Muscle of leg (tissue), 16 donors: ENCODE measurements at places on chromosomes 1 and 21. TPM values are rescaled to one million over a fixed set of nuclear protein-coding genes. Genes with fewer than 3 reads are reported as not detected.

DNA sequence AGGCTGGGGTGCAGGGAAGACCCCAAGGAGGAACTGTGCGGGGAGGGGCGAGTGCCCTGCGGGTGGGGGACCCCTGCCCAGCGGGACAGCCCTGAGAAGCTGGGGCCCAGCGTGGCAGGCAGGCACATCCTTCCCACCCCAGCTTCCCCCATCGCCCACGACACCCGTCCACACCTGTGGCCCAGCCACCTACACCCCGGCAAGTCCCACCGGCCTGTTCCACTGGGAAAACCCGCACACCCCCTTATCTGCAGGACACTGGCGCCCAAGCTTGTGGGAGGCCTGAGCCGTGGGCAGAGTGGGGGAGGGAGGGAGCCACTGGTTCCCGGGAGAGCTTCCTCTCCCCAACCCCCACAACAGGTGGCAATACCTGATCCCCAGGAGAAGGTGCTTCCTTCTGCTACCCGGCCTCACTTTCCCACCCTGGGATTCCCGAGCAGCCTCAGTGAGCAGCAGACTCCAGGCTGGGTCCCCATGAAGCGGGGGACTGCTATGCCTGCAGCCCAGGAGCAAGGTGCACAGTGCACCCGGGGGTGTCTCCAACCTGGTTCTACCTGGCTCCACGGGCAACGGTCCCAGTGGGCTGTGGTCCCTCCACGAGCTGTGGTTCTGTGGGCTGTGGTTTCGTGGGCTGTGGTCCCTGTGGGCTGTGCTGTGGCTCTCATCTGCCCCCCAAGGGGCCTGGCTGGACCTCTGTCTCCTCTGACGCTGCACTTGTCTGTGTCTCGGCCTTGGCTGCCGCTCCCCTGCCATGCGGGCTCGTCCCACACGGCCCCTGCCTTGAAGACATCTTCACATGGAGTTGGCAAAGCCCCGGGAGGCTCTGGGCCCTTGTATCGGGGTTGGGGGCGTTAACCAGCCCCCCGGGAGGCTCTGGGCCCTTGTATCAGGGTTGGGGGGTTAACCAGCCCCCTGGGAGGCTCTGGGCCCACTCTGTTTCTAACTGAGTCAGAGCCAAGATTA lies 37.8 kb upstream of the POFUT2 start:
- H3K36me3 ChIP-seq, result no peaks in the 10 kb centered on the region
- H3K27me3 ChIP-seq, result no peaks in the 10 kb centered on the region
- H3K4me1 ChIP-seq, result peaks cover 58% of the 10 kb centered on the region
- DNase-seq, result no peak

GRCh38 chr1:177984136-177984525 lies 14.3 kb upstream of the SEC16B start:
- H3K4me1 ChIP-seq, result peaks cover 6% of the 10 kb centered on the region
- peak; percentile 98 for DNase-seq
- H3K36me3 ChIP-seq, result no peaks in the 10 kb centered on the region
- no peaks in the 10 kb centered on the region for H3K27me3 ChIP-seq
- H3K27ac ChIP-seq, result peak overlapping the region; percentile 89

The BTBD19 gene
- 2.9 TPM for total RNA-seq

The ACP6 gene
- 7.1 TPM for total RNA-seq

The LAMB3 gene
- 0.66 TPM for total RNA-seq

- H3K27ac ChIP-seq, result peak overlapping the region; percentile 6
- H3K4me3 ChIP-seq, result no peak overlapping the region
- no peaks in the 10 kb centered on the region for H3K36me3 ChIP-seq
- no peak for DNase-seq
Measured at GRCh38 chr1:154846565-154847442, 23.3 kb downstream of the KCNN3 start.

- no peaks in the 10 kb centered on the region for H3K36me3 ChIP-seq
- no peak overlapping the region for H3K27ac ChIP-seq
- no peak overlapping the region for H3K4me3 ChIP-seq
- no peaks in the 10 kb centered on the region for H3K4me1 ChIP-seq
- no peak for DNase-seq
- peaks cover 10% of the 10 kb centered on the region for H3K27me3 ChIP-seq
Measured at GRCh38 chr1:36981126-36981525, 53.2 kb downstream of the GRIK3 start.

- no peaks in the 10 kb centered on the region for H3K27me3 ChIP-seq
- H3K27ac ChIP-seq, result no peak overlapping the region
- no peak for DNase-seq
- H3K36me3 ChIP-seq, result no peaks in the 10 kb centered on the region
- H3K4me1 ChIP-seq, result peaks cover 4% of the 10 kb centered on the region
Measured at GRCh38 chr1:91098299-91098906, 76.6 kb upstream of the ZNF644 start.

- H3K36me3 ChIP-seq, result no peaks in the 10 kb centered on the region
- no peaks in the 10 kb centered on the region for H3K4me1 ChIP-seq
- no peak for DNase-seq
- no peak overlapping the region for H3K27ac ChIP-seq
Measured at GRCh38 chr1:174274452-174274851, 115.1 kb downstream of the RABGAP1L start.

- DNase-seq, result no peak
- H3K36me3 ChIP-seq, result no peaks in the 10 kb centered on the region
- H3K27ac ChIP-seq, result no peak overlapping the region
- H3K27me3 ChIP-seq, result peaks cover 69% of the 10 kb centered on the region
- no peak overlapping the region for H3K4me3 ChIP-seq
- peaks cover 36% of the 10 kb centered on the region for H3K4me1 ChIP-seq
Measured at GRCh38 chr1:217138799-217139466, 415.7 kb upstream of the ESRRG start.

DNA sequence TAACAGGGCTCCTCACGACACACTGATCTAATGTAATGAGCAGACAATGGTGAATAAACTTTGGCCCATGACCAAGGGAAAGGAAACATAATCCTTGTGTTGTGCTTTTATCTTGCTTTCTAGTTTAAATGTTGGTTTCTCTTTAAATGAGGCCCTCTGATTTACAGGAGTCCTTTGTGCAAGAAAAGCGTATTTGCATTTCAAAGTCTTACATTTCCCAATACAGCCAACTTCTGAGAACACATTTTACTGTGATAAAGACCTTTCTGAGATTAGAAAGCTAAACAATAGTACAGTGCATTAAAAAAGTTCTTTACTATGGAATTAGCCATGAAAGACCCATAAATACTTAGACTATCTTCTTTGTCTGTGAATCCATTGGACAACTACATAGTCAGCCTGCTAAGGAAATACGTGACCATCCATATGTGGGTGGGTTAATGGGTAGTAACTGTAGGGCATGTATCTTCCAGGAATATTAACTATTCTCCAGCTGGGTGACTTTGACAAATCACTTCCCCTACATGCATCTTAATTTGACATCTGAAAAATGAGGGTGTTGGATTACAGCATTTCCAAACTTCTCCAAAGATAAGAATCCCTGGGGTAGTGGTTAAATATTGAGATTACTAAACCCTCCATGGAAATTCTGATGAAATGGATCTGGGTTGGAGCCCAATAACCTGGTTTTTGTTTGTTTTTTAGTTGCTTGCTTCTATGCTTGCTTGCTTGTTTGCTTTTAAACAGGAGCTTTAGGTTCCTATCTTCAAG lies 50.3 kb upstream of the USP1 start:
- H3K27me3 ChIP-seq, result no peaks in the 10 kb centered on the region
- no peak overlapping the region for H3K27ac ChIP-seq
- no peaks in the 10 kb centered on the region for H3K36me3 ChIP-seq
- DNase-seq, result peak; percentile 54

- no peaks in the 10 kb centered on the region for H3K27me3 ChIP-seq
- H3K4me1 ChIP-seq, result no peaks in the 10 kb centered on the region
- no peak overlapping the region for H3K27ac ChIP-seq
- no peaks in the 10 kb centered on the region for H3K36me3 ChIP-seq
- H3K4me3 ChIP-seq, result no peak overlapping the region
Measured at GRCh38 chr21:23471877-23472276, 2135.4 kb downstream of the MRPL39 start.

The PKP1 gene
- total RNA-seq, result 3.3 TPM

The SPATA6 gene
- total RNA-seq, result 20.6 TPM

The LCE2C gene
- total RNA-seq, result not detected

- peak overlapping the region; percentile 49 for H3K4me3 ChIP-seq
- no peaks in the 10 kb centered on the region for H3K27me3 ChIP-seq
- no peaks in the 10 kb centered on the region for H3K36me3 ChIP-seq
- peak; percentile 77 for DNase-seq
- peaks cover 16% of the 10 kb centered on the region for H3K4me1 ChIP-seq
- peak overlapping the region; percentile 84 for H3K27ac ChIP-seq
Measured at GRCh38 chr1:212566522-212567479, 41.8 kb upstream of the ATF3 start.
